ENCODE measurements at places on chromosomes 5 and 9. TPM values are rescaled to one million over a fixed set of nuclear protein-coding genes. Genes with fewer than 3 reads are reported as not detected.

- no peak for DNase-seq
- no peaks in the 10 kb centered on the region for H3K36me3 ChIP-seq
- H3K4me1 ChIP-seq: no peaks in the 10 kb centered on the region
- no peak overlapping the region for H3K4me3 ChIP-seq
- H3K27me3 ChIP-seq: no peaks in the 10 kb centered on the region
- no peak overlapping the region for H3K27ac ChIP-seq
These were observed 1785.5 kb downstream of the EFNA5 start for GRCh38 chr5:105885266-105885665.

- H3K4me3 ChIP-seq: no peak overlapping the region
- no peak overlapping the region for H3K27ac ChIP-seq
- no peaks in the 10 kb centered on the region for H3K36me3 ChIP-seq
- DNase-seq: no peak
- H3K27me3 ChIP-seq: no peaks in the 10 kb centered on the region
- H3K4me1 ChIP-seq: no peaks in the 10 kb centered on the region
These were observed 9.8 kb downstream of the SMIM23 start for GRCh38 chr5:171795381-171795780.

DNA sequence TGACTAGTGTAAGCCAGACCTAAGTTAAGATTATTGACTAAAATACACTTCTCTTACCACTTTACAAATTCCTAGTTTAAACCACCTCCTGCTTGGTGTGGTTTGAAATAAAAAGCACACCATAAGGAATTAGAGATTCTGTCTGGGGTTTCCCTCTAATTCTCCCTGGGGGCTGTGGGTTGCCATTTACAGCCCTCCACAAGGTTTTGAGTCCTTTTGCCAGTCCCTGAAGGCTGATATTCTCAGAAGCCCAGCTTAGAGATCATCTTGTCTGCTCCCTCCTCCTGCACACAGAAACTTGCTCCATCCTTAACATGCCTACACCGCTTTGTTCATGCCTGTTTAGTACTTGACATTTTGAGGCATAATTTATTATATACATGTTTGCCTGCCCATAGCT, 7.2 kb upstream of the LMNB1 start:
- no peak overlapping the region for H3K27ac ChIP-seq
- H3K4me1 ChIP-seq: no peaks in the 10 kb centered on the region
- H3K4me3 ChIP-seq: no peak overlapping the region
- no peaks in the 10 kb centered on the region for H3K36me3 ChIP-seq
- H3K27me3 ChIP-seq: no peaks in the 10 kb centered on the region

Gene SLC27A6
- total RNA-seq: not detected

Gene AHRR
- total RNA-seq: 1.7 TPM

DNA sequence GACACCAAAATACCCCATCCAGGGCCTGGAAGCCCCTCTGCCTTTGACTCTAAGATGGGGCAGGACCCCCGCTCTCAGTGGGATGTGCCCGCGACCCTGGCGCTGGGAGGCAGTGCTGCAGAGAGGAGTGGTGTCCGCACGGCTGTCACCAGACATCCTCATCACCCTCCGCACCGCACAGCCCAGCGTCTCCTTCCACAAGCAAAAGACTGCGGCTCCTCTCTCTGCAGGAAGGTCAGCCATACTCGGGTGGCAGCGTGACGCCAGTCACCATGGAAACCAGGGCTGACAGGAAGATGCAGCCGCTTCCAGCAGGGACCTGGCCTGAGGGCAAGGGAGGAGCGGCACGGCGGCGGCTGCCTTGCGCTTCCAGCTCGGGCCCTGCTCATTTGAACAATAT, 17.1 kb upstream of the SLC6A3 start:
- DNase-seq: no peak
- H3K36me3 ChIP-seq: peaks cover 7% of the 10 kb centered on the region
- H3K27me3 ChIP-seq: no peaks in the 10 kb centered on the region
- H3K4me3 ChIP-seq: no peak overlapping the region
- H3K27ac ChIP-seq: no peak overlapping the region

DNA sequence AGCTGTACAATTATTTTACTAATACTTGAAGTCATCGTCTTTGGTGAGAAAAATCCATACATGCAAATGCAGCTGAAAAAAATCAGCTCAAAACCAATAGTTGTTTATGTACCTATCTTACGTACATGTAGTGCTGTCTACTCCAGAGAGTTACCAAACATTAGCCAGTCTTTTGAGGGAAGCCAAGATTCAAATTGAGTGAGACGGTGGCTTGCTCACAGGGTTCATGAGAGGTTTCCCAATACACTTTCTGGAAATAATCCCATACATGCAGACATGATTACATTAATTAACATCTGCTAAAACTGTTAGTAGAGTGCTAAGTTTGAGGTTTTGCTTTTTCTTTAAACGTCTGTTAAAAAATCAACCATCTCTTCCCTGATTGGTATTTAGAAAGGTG, 2.3 kb downstream of the C9orf72 start:
- H3K4me3 ChIP-seq: no peak overlapping the region
- no peaks in the 10 kb centered on the region for H3K27me3 ChIP-seq
- H3K4me1 ChIP-seq: peaks cover 3% of the 10 kb centered on the region

GRCh38 chr9:130634801-130635200, 29.6 kb upstream of the PRDM12 start:
- H3K4me1 ChIP-seq: no peaks in the 10 kb centered on the region
- no peak overlapping the region for H3K4me3 ChIP-seq
- H3K36me3 ChIP-seq: no peaks in the 10 kb centered on the region

DNA sequence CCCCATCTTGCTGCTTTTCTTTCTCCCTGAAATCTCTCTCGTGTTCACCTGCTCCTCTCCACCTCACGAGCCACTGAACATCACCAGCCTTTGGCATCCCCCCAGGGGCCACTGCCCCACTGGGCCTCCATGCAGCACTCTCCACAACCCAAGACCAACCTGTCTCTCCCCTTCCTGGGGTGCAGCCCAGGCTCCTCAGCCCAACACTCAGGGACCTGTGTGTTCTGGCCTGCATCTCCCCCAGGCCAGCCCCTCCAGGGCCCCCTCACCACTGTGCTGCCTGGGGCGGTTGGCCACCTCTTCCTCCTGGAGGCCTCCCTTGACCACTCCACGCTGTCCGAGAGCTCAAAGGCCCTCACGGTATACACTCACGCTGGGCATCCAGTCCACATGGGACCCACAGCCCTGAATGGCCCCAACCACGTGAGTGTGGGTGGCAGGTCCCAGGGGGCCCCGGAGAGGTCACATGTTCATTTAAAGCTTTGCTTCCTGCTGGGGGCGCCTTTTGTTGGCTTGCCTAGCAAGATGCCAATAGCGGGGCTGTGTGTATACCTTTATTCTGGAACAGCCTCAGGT, 453 bp upstream of the DOK3 start:
- no peak for DNase-seq
- H3K36me3 ChIP-seq: peaks cover 4% of the 10 kb centered on the region
- no peaks in the 10 kb centered on the region for H3K27me3 ChIP-seq
- H3K4me1 ChIP-seq: no peaks in the 10 kb centered on the region
- no peak overlapping the region for H3K27ac ChIP-seq

Gene MLANA
- total RNA-seq: not detected

GRCh38 chr5:10151656-10152055, 98.0 kb downstream of the ATPSCKMT start:
- no peaks in the 10 kb centered on the region for H3K4me1 ChIP-seq
- DNase-seq: no peak
- no peaks in the 10 kb centered on the region for H3K36me3 ChIP-seq
- no peaks in the 10 kb centered on the region for H3K27me3 ChIP-seq
- H3K4me3 ChIP-seq: no peak overlapping the region

- H3K27me3 ChIP-seq: no peaks in the 10 kb centered on the region
- no peak for DNase-seq
- no peaks in the 10 kb centered on the region for H3K36me3 ChIP-seq
- no peaks in the 10 kb centered on the region for H3K4me1 ChIP-seq
These were observed 105.2 kb downstream of the TRIM32 start for GRCh38 chr9:116792271-116792670.

DNA sequence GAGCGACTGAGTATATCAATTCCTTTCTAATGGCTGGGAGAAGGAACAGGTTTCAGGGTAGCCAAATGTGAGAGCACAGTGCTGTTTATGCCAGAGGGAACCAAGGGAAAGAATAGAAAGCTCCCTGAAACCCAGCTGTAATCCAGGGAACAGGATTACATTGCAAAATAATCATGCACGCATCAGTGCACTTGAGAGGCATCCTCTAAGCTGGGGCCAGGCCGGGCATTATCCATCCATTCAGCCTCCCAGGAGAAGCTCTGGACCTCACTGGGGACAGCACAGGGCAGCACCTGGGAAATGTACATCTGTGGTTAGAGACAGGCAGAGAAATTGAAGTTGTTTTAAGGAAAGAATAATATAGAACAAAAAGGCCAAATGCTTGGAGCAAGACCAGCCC, 72.7 kb downstream of the MTRR start:
- H3K4me3 ChIP-seq: no peak overlapping the region
- H3K4me1 ChIP-seq: no peaks in the 10 kb centered on the region
- no peaks in the 10 kb centered on the region for H3K36me3 ChIP-seq
- H3K27ac ChIP-seq: no peak overlapping the region

DNA sequence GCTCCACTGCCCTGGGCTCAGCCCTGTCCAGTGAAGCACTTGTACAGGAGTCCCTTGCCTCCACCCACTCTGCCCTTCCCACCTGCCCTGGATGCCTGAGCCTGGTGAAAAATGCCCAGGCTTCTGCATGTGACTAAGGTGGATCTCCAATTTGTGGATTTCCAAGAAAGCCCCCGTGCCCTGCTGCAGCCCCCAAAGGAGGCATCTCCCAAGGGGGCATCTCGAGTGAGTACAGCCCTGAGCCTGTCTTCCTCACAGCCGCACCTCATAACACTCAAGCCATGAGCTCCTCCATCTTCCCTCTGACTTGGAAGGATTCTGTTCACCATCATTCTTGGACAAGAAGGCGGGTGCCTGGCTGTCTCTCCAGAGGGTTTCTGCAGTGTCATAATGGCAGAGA, 158.0 kb upstream of the PPP1R26 start:
- DNase-seq: no peak
- H3K36me3 ChIP-seq: no peaks in the 10 kb centered on the region
- no peak overlapping the region for H3K4me3 ChIP-seq
- no peak overlapping the region for H3K27ac ChIP-seq

DNA sequence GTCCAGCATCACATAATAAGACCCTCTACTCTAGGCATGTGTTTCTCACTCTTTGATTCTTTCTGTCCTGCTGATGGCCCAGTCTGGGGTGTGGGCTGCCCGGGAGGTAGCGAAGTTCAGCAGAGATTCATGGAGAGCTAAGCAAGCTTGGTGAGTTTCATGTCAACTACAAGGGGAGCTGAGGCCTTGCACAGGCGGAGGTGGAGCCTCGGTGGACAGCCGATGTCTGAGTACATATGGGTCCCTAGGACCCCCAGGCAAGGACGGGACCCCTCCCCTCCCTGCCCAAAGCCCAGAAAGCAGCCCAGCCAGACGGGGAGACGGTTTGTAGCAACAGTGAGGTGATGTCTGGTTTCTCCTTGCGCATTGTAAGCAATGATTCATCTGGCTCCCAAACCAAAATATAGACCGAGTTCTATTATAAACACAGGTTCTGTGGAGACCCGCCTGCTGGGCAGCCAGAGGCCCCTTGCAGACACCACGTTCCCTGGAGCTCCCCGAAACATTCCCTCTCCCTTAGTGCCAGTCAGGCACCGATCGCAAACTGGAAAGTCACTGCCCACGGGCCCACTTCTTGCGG, 45.5 kb downstream of the COL27A1 start:
- H3K27me3 ChIP-seq: no peaks in the 10 kb centered on the region
- no peaks in the 10 kb centered on the region for H3K36me3 ChIP-seq
- H3K4me1 ChIP-seq: no peaks in the 10 kb centered on the region
- DNase-seq: no peak
- H3K4me3 ChIP-seq: no peak overlapping the region
- H3K27ac ChIP-seq: no peak overlapping the region

- H3K4me3 ChIP-seq: no peak overlapping the region
- H3K4me1 ChIP-seq: no peaks in the 10 kb centered on the region
- H3K27me3 ChIP-seq: no peaks in the 10 kb centered on the region
These were observed 18.9 kb downstream of the MARCHF11 start for GRCh38 chr5:16160706-16161105.

DNA sequence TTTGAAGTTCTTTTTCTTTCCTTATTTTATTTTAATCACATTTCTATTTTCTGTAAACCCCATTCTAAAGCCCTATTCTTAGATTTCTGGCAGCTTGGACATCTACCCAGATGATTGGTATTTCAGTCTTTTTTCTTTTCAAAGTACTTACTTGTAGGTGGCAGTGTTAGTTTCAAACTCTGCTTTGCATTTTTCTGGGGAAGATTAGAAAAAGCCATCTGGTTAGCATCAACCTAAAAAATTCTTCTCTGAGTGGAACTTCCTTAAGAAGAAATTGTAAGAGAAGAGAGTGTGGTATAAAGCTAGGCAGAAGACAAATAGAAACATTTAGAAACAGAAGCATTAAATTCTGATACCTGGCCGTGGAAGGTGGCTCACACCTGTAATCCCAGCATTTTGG, 17.2 kb upstream of the TENT2 start:
- DNase-seq: no peak
- H3K36me3 ChIP-seq: no peaks in the 10 kb centered on the region
- no peak overlapping the region for H3K4me3 ChIP-seq
- no peak overlapping the region for H3K27ac ChIP-seq

Gene THBS4
- 1.4 TPM for total RNA-seq

DNA sequence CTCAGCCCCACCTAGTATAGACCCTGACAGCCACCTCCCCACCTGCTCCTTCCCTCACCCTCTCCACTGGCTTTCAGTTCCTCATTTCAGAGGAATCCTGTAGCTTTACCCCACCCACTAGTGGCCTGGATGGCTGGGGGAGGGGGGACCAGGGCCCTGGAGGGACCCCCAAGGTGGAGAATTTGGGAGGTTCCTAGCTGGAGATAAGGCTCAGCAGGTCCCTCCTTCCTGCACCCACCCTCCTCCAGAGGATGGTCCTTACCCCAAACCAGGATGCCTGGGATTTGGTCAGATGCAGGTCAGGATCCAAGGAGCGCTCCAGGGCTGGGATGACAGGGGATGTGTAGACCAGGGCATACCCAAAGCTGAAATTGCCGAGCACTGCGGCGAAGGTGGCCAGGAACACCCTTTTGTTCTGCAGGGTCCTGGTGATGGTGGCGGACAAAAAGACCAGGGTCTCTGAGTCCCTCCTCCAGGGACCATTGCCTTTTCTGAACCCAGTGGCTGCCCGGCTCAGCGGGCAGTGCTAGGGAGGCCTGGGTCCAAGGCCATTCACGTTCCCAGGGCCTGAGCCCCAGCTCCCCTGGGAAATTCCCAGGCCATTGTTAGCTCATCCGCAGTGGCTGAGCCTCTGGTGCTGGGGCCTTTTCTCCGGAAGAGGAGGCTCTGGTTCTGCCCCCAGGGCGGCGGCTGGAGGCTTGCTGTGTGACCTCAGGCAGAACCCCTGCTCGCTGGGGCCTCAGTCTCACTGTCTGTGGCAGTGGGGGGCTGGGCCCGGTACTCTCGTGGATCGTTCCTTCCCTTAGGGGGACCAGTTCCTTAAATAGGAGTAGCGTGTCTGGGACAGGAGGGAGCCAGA, 678 bp downstream of the SLC2A6 start:
- no peak overlapping the region for H3K4me3 ChIP-seq
- no peak for DNase-seq
- no peaks in the 10 kb centered on the region for H3K36me3 ChIP-seq
- peaks cover 5% of the 10 kb centered on the region for H3K4me1 ChIP-seq
- no peak overlapping the region for H3K27ac ChIP-seq

GRCh38 chr5:127938746-127939145, 144.8 kb upstream of the SLC12A2 start:
- H3K36me3 ChIP-seq: no peaks in the 10 kb centered on the region
- no peak overlapping the region for H3K27ac ChIP-seq
- DNase-seq: no peak
- no peak overlapping the region for H3K4me3 ChIP-seq

Gene MYMK
- total RNA-seq: not detected

Gene IFNA2
- total RNA-seq: not detected
